ENCODE measurements at places on chromosomes 1 and 21.

DNA sequence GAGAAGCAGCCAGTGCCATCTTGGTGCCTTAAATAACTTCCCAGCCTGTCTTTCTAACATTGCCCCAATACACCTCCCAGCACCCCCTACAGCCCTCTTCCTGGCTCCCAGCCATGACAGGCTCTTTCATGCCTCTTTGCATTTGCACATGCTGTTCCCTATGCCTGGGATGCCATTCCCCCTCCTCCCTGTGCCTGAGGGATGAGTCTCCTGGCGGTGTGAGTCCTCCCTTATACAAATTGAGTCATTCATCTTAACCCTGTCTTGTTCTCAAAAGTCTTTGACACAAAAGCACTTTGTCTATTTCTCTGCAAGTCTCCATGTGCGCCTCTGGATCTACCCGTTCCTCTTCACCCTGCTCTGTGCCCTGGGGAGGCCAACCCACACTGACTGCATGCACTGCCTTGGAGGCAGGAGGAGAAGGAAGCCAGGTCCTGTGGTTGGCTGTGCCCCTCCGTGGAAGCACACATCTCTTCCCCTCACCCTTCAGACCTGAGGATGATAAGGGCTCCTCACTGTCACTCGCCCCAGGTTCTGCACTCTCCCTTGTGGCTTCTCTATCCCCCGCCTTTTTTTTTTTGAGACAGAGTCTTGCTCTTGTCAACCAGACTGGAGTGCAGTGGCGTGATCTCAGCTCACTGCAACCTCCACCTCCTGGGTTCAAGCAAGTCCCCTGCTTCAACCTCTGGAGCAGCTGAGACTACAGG, 25.1 kb downstream of the CDCP2 start:
- DNase-seq: no peak

- DNase-seq: no peak
Observed at GRCh38 chr1:10686404-10687040, 109.9 kb downstream of the CASZ1 start.

GRCh38 chr1:8419172-8419571, 101.3 kb downstream of the SLC45A1 start:
- DNase-seq: no peak

DNA sequence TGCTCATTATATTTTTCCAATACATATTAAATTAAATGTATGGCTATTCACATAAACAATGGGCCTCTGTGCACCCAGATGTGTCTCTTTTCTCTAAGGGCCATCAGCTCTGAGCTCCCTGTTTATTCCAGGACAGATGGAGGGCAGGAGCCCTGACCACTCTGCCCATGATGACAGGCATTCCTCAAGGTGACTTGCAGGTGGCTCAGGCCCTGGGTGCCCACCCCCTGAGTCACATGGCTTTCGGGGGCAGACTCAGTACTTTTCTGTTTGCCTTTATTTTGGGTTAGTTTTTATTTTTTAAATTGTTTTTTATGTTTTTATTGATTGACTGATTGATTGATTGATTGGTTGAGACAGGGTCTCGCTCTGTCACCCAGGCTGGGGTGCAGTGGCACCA, 6.4 kb upstream of the LRP8 start:
- DNase-seq: no peak

DNA sequence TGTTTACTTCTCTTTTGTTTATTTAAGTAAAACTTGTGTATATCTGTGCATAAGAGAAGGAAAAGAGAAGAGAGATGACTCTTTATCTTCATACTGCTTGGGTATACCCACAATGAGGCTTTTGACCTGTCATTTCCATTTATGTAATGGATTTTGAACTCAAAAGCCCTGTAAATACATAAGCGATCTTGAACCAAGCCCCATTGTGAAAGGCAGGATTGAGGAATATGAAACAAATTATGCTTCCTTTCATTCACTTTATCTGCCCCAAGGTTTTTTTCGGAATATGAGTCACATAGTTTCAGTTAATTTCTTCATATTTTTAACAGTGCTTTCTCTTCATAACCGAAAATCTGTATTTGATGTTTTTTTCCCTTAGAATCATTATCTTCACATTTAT, 21.4 kb downstream of the CNST start:
- DNase-seq: no peak

GRCh38 chr1:151898519-151898991, 10.8 kb downstream of the THEM4 start:
- DNase-seq: no peak

- no peak for DNase-seq
Observed at GRCh38 chr1:79117376-79117775, 110.8 kb upstream of the ADGRL4 start.

GRCh38 chr21:38250991-38251418, 5.8 kb upstream of the KCNJ15 start:
- DNase-seq: no peak

DNA sequence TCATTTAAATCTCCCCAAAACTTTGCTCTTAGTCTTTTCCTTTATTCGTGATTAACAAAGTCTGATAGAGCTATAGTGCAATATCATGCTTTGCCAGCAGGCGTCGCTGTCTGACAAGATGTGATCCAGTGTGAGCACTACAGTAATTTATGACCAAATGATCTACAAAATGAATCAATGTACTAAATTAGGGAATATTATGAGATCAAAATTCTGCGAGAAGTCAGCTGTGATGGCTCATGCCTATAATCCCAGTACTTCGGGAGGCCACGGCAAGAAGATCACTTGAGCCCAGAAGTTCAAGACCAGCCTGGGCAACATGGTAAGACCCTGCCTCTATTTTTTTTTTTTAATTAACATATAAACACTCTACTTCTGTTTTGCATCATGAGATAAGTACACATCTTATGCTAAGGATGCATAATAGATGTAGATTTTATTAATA, 3.6 kb upstream of the SPSB1 start:
- peak; percentile 49 for DNase-seq

DNA sequence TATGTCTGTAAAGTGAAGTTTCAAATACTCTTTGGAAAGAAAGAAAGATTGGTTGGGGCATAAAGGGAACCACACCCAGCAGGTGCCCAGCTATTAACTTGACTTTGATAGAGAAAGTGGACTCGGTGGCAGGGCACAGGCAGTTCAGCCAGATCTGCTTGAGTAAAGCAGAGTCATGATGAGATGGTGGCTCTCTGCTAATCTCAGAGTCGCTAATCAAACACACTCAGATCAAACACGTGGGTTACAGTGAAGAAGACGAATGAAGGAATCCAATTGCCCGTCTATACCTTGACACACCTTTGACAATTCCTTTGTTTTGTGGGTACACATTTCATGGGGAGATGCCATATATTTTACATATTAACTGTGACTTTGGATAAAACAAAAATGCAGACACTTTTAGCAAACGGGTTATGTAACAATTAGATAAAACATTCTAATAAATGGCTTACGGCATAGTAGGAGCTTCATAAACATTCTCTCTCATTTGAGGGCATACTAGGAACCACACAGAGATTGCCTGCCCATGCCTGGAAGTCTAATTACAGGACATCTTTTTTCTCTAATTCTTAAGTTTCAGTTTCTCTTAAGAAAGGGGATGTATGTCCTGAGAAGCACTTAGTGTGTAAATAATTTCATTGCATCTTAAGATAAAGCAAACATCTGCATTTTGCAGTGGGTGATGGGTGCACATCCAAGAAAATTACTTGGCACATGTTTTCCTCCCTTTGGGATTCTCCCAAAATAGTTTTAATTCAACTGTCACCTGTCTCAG, 7.2 kb downstream of the CBR1 start:
- no peak for DNase-seq

DNA sequence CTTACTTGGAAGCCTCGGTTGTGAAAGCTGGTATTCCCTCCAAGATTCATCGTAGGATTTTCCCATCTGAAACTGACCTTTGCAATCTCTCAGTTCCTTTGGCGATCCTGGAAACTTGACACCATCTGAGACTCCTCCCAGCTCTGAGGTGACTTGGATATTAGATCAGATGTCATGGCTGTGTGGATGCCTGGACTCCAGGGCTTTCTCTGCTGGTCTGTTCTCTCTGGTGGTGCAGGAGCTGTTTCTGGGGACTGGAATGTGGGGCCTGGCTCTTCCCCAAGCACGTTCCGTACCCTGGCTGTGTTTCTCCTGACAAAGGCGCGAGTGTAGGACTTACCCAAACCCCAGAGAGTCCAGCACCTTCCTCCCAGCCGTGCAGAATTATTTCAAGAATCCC, 252.2 kb downstream of the RPS6KC1 start:
- no peak for DNase-seq

- DNase-seq: peak; percentile 43
Observed at GRCh38 chr1:54315099-54315498, 91.1 kb downstream of the SSBP3 start.

- DNase-seq: no peak
Observed at GRCh38 chr1:89047734-89048133, 17.3 kb downstream of the GBP1 start.

- no peak for DNase-seq
Observed at GRCh38 chr1:52195161-52195560, 53.3 kb downstream of the ZFYVE9 start.

DNA sequence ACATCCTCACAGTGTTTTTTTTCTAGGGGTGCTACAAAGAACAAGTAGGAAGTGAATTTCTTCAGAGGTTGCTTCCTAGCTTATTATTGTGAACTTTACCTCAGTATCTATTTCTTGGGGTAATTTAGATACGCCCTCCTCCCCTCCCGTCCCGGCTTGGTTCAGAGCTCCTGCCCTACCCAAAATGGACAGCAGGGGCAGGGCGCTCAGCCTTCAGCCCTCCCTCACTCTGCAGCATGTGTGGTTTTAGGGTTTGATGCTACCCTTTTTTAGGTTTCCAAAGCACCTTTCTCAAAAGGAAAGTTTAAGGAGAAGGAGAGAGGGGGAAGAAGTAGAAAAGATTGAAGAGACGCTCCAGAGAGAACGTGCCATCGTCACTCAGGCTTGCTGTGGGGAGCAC, 16.9 kb upstream of the POGK start:
- no peak for DNase-seq

GRCh38 chr1:240151136-240151735, 59.6 kb downstream of the FMN2 start:
- no peak for DNase-seq

DNA sequence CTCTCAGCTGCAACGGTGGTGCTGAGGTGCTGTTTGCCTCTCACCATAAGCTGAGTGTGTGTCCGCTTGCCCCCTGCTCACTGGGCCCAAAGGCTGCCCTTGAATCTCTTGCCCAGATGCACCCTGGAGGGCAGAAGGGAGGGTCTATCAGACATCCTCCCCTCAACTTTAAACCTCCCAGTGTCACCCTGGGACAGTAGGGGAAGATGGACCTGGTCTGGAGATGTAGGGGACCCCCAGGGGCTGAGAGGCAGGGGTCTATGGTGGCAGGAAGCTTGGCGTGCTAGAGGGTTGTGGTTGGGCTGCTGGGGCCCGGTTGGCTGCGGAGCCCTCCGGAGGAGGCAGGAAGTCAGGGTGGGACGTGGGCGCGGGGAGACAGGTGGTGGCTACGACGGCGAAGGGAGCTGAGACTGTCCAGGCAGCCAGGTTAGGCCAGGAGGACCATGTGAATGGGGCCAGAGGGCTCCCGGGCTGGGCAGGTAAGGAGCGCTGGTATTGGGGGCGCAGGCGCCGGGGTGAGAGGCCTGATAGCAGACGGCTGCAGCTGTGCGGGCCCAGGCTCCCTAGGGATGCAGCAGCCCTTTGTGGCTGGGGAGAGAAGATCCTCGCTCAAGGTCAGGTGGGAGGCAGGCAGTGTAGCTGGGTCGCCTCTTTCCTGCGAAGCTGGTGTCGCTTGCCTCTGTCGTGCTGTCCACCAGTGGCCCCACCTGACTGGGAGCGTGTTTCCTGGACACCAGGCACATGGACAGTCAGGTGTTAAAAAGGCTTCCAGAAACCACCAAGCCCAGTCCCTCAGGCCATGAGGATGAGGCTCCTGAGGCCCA, at the start of gene LCK:
LCK (plus strand) TSS at position 373 of the 824 bp plus-strand sequence. CDS start 23,065 bp downstream, outside the sequence.
- no peak for DNase-seq

DNA sequence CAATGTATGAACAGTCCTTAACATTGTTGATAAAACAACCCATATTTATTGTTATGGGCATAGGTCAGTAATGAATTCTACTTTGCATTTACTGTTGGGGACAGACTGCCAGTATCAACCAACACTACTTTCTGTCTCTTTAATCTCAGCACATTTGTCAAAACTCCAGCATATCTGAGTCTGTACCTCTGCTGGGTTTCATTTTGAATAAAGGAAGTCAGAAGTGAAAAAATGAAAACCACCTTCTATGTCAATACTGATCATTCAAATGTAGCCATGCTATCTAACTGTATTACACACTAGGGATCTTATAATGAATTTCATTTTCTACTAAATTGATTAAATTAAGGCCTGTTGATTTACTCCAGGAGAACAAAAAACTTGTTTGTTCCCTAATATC, 24.2 kb upstream of the CXADR start:
- no peak for DNase-seq

DNA sequence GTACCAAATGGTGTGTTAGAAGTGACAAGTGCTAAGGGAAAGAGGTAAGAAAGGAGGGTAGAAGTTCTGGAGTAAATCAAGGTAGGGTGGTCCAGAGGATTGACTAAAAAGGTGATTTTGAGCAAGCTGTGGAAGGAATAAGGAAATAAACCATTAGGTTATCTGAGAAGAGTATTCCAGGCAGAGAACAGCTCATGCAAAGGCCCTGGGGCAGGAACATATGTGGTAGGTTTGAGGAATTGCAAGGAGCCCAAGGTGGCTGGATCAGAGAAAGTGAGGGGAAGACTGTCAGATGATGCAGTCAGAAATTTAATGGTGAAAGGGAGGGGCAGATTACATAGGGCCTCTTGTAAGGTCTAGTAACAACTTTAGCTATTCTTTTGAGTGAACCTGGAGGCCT, 302.6 kb downstream of the PBX1 start:
- DNase-seq: no peak

DNA sequence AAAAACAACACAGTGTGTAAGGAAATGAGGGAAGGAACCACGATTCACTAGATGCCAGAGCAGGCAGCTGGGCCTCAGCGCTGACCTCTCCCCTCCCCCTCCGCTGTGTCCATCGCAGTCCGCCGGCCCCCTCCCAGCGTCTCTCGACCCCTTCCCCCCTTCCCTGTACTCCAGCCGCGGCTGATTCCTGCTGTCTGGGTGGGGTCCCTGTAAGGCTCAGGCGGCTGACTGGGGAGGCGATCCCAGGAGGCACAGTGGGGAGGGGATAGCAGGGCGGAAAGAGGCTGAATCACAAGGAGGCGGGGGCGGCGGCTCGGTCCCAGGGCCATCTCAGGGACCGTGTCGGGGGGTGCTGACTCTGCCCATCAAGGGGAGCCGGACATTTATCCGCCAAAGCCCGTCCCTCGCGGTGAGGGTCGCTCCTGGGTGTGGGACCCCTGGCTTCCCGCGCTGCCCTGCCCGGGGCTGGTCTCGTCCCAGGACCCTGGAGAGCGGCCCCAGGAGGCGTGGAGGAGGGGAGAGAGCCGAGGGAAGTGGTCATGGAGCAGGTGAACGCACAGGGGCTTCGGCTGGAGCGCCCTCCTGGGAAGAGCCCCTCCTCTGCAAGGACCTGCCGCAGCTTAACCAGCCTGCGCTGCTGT, 241.9 kb downstream of the PTPRU start:
- no peak for DNase-seq

Measured in NCI-H524 (cell line).